Stimulated activated CD4-positive, alpha-beta T cell treated with anti-CD3 and anti-CD28 coated beads, Interleukin-4, amount 100 ng/mL, for 48 hours (primary cell): ENCODE measurements at places on chromosomes 1 and 21.

DNA sequence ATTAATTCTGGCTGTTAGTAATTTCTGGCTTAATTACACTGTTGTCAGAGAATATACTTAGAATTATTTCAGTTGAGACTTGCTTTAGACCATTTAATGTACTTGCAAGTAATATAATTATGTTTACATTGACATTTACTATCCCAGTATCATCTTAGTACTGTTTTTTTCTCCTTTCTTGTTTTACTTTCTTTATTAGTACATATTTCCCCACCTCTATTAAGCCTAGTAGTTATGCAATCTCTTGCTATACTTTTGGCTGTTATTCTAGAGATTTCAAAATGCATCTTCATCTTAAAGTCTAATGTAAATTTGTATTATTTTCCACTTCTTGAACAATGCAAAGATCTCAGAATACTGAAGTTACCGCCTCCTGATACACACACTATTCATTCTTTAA is 24.4 kb downstream of the BRWD1 start:
- DNase-seq = no peak

GRCh38 chr1:22236900-22237299 is 94.0 kb upstream of the WNT4 start:
- no peak for DNase-seq

DNA sequence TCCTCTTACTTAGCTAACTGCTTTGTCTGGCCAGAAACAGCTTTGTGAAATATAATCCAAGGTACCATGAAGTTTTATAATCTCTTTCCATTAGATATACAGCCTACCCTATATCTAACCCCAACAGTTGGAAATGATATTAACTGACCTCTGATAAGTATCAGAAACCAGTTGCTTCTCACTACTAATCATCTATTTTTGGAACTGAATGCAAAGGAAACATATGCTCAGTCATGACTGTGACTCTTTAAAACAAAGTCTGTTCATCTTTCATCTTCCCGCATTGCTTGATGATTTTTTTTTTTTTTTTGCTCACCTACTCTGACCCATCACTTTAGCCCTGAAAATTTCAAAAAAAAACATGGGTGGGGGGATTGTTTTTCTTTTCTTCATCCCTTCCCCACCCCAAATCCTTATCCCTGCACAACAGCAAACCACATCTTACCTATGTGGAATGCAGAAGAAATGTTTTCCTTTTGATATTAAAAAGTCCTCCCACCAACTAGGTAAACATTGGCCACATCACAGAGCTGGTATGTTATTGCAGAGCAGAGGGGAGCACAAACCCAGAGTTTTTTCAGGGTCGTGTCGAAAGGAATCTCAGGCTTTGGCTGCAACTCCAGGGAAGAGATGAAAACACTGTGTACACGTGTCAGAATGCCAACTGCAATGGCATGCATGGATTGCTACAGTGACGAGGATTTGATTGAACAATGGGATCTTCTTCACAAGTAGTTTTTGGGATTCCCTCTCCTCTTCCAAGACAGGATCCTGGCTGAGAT is 137.3 kb downstream of the SLC30A10 start:
- no peak for DNase-seq

DNA sequence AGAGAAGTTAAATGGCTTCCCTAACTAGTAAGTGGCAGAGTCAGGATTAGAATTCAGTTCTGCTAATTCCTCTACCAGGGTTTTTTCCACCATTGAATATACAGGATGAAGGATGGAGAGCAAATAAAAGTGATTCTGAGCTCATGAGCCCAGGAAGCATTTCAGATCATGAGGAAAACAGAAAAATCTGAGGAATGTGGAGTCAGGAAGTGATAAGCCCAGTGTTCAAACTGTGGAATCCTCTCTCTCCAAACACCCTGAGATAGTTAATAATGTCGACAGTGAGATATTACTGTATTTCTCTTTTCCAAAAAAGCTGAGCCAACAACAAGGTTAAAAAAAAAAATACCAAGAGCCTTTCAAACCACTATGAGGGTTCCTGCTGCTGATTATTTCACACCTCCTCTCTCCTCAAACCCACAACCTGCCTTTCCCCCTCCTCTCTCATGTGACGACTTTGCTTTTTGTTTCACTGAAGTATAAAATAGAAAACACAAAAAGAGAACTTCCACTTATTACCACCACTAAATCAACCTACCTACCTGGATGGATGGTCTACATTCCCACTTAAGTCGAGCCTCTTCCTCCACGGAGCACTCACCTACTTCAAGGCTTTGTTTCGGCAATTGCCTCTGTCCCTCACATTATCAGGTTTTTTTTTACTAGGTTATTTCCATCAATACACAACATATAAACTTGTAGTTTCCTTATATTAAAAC is 8.9 kb downstream of the SLAMF1 start:
- no peak for DNase-seq

DNA sequence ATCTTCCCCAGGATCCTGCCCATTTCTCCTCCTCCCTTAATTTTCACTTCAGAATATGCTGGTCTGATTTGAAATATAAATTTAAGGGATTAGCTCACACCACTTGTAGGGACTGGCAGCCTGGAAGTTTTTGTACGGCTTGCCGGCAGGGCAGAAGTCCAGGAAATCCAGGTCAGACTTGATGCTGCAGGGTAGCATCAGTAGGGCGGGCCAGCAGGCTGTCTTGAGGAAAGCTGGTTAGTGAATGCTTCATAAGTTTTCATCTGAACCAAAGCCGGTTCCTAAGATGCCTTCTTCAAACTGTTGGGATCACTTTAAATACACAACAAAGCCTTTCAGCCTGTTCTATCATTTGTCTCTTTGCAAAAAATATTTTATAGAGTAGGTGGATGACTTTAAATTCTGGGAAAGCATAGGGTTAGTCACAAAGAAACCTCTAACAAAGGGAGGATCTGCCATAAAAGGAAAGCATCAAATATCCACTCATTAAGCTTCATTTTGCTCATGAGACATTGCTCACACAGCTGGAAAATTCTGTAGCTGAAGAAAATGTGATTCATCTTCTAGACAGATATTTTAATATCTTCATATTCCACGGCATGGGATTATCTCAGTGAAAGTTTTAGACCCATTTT is 90.7 kb upstream of the GFI1 start:
- no peak for DNase-seq

DNA sequence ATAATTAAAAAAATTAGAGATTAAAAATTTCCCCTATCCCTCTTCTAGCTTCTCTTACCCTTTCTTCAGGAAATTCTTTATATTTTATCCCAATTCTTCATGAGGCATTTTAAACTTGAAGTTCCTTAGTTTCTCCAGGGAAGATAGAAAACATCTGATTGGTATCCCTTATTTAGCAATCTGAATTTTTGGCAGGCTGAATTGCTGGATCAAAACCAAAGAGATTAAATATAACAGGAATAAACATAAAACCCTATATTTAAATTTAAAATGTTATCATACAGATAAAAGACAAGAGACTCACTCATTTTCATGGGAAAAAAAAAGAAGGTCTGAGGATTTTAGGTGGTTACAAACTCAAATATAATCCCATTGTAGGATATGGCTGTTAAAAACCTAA is 204.2 kb downstream of the CHRM3 start:
- no peak for DNase-seq

DNA sequence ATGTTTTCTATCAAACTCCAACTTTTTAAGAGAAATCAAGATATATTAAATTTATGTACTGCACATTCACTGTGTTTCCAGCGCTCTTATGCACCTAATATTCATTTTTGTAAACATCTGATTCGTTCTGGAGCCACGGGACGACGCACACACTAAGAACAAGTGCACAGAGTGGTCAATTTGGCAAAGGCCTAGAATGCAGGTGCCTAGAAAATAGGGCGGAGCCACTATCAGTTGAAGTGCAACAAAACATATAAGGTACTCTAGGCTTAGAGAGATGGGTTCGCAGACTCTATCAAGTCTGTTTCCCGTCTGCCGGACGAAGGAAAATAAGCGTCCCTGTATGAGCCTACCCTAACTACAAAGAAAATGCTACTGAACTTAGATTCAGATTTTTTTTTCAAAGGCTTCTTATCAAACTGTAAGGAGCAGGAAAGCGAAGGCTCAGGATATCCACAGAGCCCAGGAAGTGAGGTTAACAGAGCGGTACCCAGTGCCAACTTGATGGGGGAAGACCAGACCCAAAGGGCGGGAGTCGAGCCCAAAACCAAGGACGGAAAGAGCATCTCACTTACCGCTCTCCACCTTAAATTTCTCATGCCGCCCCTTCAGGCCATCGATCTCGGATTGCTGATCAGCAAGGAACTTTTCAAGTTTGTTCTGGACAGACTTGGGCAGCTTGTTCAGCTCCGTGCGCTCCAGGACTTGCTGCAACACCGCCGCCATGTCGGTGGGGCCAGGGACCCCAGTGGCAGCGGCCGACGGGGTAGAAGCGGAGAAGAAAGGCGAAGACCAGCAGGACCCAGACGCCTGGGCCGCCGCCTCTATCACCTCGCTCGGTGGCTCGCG is 526 bp downstream of the TPR start:
- DNase-seq = peak; percentile 4

DNA sequence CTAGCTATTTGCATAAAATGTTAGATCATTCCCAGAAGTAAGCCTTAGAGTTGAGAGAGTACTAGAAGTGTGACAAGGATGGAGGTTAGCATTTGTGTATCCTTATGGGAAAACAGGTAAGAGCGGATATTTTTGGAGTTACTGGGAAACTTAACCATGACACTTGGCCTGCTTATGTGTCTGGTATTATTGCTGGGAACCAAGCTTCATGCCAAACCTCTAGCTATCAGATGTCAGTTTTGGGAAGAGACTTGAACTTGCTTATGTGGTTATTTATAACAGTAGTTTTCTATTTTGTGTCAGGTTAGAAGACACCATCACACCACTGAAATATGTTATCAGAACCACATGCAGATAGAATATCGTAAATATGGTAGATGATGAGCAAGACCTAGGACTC is 230.3 kb upstream of the SGIP1 start:
- no peak for DNase-seq

DNA sequence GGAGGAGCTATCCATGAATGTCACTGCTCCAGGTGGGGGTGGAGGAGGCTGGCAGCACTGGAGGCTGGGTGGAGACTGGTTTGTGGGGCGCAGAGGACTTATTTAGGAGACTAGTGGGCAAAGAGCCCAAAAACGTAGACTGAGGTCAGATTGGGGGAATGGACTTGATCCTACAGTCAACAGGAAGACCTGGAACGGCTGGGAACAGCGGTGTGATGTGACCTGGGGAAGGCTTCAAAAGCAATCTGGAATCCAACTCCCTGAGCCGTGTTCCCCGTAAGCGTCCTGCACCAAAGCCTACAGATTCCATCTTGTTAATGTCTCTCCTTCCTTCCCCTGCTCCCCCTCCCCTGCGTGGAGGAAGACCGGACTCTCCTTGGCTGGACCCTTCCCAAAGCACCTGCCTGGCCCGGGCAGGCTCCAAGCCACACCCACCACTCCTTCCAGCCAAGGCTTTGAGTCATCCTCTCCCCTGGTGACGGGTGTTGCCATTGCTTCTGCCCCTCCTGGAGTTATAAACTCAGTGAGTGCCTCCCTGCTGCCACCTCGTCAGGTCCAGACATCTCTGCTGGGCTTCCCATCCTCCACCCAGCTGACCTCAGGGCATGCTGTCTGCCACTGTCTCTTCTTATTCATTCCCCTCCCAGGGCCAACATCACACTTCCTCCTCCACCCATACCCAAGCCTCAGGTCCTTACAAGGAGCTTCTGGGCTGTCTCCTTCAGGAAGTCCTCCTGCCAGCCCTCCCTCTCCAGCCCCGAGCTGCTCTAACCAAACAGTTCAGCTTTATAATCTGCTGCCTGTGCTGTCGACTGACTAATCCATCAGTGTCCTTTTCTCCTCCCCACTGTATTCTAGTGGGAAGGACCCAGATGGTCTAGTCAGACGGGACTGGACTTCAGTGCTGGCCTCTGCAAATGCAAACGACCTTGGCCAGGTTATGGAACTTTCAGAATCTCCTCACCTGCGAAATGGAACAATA is 1.6 kb upstream of the CLSTN1 start:
- no peak for DNase-seq

- no peak for DNase-seq
Measured at GRCh38 chr1:180805316-180805715, 107.4 kb upstream of the KIAA1614 start.

DNA sequence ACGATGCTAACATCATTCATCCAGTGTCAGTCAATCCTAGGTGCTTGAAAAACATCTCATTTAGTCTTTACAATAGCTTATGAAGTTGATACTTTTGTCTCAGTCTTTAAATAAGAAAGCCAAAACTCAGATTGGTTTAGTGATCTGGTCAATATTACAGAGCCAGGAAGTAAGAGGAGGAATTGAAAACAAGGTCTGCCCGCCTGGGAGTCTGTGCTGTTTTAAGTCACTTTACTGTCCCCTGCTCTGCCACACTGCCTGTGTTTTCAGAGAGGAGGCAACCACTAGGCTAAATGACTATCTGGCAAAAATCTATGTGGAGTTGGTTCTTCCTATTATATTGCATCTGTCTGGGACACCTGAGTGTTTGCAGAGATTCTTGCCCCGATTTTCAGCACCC is 62.3 kb downstream of the ST6GALNAC3 start:
- DNase-seq = no peak

- no peak for DNase-seq
Measured at GRCh38 chr1:81340239-81340638, 460.5 kb upstream of the ADGRL2 start.

DNA sequence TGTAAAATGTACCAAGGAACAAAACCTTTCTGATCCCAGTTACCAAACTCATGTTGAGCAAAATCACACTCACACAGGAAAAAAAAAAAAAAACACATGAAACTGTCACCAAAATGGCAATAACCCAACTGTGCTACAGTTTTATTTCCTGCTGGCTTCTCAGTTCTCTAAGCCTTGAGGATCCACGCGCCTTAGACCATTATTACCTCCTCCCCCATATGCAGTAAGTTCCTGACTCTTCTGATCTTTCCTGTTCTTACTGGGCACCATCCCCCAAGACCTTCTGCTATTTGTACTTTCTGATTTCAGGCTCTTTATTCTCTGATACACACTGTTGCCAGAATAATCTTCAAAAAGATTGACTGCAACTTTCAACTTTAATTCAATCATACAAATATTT is 79.6 kb downstream of the SLC45A1 start:
- no peak for DNase-seq

- DNase-seq = no peak
Measured at GRCh38 chr1:115134850-115135480, 45.7 kb upstream of the TSPAN2 start.

DNA sequence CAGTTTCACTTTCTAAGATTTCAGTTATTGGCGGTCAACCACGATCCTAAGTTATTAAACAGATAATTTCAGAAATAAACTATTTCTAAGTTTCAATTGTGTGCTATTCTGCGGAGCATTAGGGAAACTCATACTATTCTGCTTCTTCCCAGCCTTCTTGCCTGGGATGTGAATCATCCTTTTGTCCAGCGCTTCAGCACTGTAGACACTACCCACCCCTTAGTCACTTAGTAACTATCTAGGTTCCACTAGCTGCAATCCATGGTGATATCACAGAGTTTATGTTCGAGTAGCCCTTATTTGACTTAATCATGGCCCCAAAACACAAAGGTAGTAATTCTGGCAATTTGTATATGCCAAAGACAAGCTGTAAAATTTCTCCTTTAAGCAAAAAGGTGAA is 279.9 kb upstream of the ADAMTS5 start:
- no peak for DNase-seq

GRCh38 chr1:39089931-39090521 is 63.9 kb downstream of the NDUFS5 start:
- no peak for DNase-seq

- no peak for DNase-seq
Measured at GRCh38 chr1:175462301-175463017, 269.9 kb upstream of the KIAA0040 start.

- no peak for DNase-seq
Measured at GRCh38 chr1:159141584-159142390, 29.6 kb upstream of the CADM3 start.

GRCh38 chr1:161138431-161138830 is 6.0 kb upstream of the DEDD start:
- no peak for DNase-seq
